NCI-H2227 treated with DMSO at 0.1 percent for 48 hours (cell line): ENCODE measurements at places on chromosomes 2 and 18.

GRCh38 chr2:55097082-55097460 is 46.8 kb upstream of the RTN4 start:
- DNase-seq: no peak

DNA sequence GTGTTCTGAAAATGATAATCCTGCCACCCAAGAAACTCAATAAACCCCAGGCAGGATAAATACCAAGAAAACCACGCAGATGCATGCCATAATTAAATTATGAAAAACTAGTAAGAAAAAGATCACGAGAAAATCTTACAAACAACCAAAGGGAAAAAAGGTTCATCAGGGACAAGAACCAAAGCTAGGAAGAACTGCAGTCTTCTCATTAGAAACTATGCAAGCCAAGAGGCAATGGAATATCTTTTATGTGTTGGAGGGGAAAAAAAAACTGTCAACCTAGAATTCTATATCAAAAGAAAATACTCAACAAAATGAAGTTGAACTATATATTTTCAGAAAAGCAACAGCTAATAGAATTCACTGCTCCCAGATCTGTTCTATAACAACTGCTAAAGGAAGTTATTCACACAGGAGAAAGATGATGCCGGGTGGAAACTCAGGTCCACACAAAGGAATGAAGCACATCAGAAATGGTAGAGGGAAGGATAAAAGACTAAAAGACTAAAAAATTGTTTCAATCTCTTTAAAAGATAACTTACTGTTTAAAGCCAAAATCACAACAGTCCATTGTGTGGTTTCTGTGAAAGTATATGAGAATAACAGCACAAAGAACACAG is 55.0 kb downstream of the NDUFA10 start:
- no peak for DNase-seq

DNA sequence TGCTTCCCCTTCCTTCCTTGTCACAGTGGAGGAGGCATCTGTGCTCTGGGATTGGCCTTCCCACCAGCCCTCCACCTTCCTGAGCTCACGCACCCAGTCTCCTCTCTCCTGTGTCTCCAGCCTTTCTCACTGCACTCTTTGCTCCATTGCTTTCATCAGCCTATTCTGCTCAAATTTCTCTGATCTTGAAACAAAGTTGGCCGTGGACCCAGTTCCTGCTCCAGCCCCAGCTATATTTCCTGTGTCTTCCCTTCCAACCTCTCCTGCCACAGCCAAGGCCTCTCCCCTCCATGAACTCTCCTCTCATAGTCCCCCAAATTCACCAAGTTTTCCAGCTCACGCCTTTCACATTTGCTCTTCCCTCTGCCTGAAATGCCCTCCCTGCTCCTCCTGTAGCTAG is 226.6 kb upstream of the AGAP1 start:
- DNase-seq: no peak

DNA sequence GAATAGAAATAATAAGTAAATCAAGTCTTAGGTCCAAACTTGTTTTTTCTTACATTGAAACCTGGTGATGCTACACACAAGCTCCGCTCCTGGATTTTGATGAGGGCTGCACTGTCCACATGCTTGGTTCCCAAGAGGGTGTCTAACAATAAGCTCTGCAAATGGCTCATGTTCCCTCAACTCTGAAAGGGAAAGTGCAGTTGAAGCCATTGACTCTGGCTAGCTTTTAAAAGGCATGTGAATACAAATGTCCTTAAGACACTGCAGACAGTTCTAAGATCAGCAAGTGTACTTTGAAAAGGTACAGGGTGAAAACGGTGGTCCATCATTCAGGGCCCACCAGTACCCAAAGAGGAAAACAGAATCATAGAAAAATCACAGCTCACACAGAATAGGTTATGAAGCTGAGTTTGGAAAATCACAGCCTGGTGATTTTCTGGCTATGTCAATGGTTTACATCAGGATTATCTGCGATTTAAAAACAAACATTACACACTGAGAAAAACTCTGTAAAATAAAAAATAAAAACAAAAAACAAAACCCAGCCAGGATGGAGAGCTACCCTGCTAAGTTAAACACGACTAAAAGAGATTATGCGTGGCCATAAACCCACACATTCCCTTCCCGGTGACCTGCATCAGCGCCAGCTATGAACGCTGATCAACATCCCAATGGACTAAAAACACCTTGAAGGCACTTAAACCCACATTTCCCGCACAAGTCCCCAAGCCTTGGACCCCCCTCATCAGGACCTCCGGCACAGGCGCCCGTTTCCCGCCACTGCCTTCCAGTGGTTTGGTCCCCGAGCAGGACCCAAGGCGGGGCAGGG is 554 bp downstream of the PFN4 start:
- peak; percentile 41 for DNase-seq

GRCh38 chr2:151947813-151948165 is 119.6 kb upstream of the ARL5A start:
- DNase-seq: no peak

DNA sequence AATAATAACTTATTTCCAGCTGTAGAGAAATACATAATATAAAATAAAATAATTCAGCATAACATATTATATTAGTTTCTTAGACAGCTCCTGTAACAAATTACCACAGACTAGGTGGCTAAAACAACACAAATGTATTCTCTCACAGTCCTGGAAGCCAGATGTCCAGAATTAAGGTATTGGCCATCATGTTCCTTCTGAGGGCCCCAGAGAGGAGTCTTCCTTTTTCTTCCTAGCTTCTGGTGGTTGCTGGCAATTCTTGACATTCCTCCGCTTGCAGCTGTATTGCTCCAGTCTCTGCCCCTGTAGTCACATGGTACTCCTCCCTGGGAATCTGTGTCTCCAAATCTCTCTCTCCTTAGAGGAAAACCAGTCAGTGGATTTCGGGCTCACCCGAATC is 146.8 kb downstream of the RBM43 start:
- DNase-seq: no peak

DNA sequence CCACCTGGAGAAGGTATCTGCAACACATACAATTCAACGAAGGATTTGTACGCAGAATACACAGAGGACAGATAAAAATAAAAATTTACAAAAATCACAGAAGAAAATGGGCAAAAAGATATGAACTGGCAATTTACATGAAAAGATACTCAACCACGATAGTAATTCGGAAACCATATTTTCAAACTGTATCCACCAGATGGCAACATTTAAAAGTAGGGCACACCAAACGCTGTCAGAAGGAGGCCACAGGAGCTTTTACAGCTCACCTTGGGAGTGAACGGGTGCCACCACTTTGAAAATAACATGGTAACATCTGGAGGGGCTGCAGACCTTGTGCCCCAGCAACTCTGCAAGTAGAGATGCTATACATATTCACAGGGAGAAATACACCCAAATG is 9.8 kb downstream of the KIF1A start:
- no peak for DNase-seq

- DNase-seq: peak; percentile 95
Observed at GRCh38 chr2:222709191-222709891, 37.9 kb downstream of the MOGAT1 start.
